Pulmonary artery endothelial cell (primary cell): ENCODE measurements at places on chromosomes 2 and 18. TPM values are rescaled to one million over a fixed set of nuclear protein-coding genes. Genes with fewer than 3 reads are reported as not detected.

DNA sequence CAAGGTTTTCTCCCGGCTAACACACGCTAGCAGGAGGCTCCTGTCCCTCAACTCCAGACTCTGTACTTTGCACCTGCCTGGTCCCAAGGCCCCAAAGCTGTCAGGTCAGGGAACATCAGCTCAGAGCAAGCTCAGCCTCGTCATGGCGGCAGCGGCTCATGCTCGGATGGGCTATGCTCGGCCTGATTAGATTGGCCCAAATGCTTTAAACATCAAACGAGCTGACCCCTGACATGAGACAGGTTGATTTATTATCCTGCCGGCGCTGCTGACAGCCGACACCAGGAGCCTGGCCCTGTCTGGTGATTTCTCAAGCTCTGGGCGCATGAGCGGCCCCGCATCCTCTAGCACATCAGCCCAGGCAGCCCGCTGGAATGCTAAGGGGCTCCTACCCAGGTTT lies 436.4 kb downstream of the EIPR1 start:
- no peak for DNase-seq

GRCh38 chr2:237637429-237638135 lies 10.2 kb downstream of the LRRFIP1 start:
- no peak for DNase-seq

DNA sequence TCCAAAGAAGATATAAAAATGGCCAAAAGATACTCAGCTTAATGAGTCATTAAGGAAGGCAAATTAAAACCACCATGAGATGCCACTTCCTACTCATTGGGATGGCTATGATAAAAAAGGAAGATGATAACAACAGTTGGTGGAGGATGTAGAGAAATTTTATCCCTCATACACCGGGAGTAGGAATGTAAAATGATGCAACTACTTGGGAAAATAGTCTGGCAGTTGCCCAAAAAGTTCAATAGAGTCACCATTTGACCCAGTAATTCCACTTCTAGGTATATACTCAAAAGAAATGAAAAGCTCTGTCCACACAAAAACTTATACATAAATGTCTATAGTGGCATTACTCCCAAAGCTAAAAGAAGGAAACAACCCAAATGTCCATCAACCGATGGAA lies 10.1 kb upstream of the SULT1C2 start:
- DNase-seq, result no peak

DNA sequence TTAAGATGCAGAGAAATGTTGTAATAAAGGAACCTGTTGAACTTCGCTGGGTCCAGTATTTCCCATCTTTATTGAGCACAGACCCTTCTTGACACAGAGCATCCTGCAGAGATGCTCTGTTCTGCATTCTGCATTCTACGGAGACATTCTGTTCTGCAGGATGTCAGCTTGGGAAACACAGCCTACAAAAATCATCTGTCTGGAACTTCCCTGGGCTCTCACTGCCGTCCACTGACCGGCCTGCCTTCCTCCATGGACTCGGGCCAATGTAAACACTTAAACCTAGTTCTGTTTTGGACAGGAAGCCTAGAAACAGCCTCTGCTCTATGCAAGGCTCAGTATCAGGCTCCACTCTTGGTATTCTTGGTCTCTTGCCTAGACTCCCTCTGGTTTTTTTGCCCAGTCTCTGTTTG lies 90.0 kb upstream of the PPP1CB start:
- DNase-seq, result peak; percentile 76

GRCh38 chr2:45833968-45834344 lies 182.5 kb downstream of the PRKCE start:
- DNase-seq, result no peak

The CNGA3 gene
- total RNA-seq, result not detected in 2 replicates
